ENCODE measurements at places on chromosomes 3 and 15.

DNA sequence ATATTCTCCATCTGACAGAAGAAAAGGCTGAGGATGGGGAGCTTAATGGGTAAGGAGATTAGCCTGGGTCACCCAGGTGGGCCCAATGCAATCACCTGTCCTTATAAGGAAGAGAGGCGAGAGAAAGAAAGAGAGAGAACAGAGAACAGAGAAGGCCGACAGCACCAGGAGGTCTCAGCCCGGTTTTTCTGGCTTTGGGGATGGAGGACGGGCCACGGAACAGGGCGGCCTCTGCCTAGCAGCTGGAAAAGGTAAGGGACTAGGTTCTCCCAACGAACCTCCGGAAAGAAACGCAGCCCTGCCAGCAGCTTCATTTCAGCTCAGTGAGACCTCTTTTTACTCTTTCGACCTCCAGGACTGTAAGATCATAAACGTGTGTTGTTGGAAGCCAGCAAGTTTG lies 196.0 kb upstream of the LYSMD4 start:
- no peak for DNase-seq

GRCh38 chr3:16885593-16886302 lies 993 bp downstream of the PLCL2 start:
- DNase-seq = no peak

DNA sequence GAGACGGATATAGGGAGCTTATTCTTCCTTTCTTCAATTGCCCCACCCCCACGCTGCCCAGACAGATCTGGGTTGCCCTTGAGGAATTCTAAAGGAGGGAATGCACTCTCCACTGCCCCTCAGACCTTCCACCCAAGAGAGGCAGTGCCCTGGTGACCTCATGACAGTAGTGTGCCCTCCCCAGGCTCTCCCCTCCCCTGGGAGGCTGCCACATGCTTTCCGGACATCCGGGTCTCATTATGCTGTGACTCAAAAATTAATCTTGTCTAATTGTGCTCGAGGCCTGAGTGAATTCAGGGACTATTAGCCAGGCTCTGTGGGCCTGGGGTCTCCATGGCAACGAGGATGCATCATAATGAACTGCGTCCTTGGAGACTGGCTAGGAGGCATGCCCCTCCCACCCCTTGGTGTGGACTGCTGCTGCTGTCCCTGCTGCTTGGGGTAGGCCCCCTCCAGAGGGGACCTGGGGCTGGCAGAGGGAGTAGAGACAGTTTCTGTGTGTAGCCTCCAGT lies 20.8 kb downstream of the CORO2B start:
- no peak for DNase-seq

DNA sequence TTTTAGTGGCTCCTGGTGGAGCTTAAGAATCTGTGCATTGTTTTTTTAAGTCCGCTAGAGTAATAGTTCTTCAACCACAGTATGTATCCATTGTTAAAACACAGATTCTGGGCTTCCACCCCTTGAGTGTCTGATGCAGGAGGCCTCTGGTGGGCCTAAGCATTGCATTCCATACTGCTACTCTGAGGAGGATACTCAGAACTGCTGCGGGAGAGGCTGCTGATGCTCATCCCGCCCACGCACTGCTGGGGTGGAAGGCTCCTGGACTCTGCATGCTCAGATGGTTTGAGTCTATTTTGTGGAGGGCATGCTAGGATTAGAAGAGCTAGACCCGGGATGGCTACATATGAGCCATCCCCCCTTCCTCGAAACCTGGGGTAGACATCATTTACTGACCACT lies 74.4 kb downstream of the THSD4 start:
- no peak for DNase-seq

GRCh38 chr3:129185783-129186182 lies 2.1 kb upstream of the CNBP start:
- no peak for DNase-seq

GRCh38 chr3:10474847-10475246 lies 30.5 kb downstream of the ATP2B2 start:
- no peak for DNase-seq

GRCh38 chr3:43906849-43907507 lies 216.2 kb downstream of the ABHD5 start:
- DNase-seq = no peak

DNA sequence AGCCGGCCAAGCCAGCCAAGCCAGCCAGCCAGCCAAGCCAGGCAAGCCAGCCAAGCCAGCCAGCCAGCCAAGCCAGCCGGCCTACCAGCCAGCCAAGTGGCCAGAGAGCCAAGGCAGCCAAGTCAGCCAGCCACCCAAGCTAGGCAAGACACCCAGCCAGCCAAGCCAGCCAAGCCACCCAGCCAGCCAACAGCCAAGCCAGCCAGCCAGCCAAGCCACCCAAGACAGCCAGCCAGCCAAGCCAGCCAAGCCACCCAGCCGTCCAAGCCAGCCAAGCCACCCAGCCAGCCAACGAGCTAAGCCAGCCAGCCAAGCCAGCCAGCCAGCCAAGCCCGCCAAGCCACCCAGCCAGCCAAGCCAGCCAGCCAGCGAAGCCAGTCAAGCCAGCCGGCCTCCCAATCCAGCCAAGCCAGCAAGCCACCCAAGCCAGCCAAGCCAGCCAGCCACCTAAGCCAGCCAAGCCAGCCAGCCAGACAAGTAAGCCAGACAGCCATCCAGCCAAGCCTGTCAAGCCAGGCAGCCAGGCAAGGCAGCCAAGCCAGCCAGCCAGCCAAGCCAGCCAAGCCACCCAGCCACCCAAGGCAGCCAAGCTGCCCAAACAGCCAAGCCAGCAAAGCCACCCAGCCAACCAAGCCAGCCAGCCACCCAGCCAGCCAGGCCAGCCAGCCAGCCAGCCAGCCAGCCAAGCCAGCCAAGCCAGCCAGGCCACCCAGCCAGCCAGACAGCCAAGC lies 200.5 kb downstream of the GOLGA6L6 start:
- DNase-seq = no peak

GRCh38 chr3:86954226-86954625 lies 36.7 kb downstream of the VGLL3 start:
- DNase-seq = no peak

DNA sequence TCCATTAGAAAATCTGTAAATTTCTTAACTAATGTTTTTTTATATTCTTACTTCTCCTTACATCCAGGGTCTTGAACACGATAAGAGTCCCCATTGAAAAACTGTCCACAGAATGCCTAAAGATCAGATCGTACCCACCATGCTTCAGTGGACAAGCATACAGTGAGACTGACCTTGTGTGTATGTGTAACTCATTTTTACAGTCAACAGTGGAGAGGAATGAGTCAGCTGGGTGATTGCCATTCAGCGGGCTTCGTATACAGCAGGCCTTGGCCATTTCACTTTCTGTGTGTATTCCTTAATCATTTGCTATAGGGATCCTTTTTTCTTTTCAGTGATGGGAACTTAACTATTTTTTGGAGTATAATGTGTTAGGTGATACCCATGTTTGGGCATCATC lies 10.6 kb downstream of the PARP14 start:
- no peak for DNase-seq

GRCh38 chr15:75346796-75347221 lies at the start of gene NEIL1:
TSS of gene NEIL1 (plus strand) at chr15:75347039. CDS start at chr15:75348906, 1,867 bp downstream.
- no peak for DNase-seq

DNA sequence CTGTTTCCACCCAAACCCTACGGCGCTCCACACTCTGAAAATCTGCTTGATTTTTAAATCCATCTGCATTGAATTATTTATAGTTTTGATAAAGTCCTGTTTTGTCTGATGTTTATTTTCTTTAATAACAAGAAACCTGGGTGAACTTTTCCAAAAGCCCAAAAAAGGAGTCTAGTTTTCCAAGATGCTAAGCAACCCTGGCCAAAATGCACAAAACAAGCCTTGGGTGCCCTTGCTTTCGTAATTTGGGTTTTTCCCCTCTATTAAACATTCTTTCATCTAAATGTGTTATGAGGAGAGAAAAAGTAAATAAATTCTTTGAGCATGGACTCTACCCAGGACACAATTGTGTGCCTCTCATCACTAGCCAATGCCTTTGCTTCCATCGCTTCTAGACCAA lies 468.9 kb downstream of the MCTP2 start:
- DNase-seq = no peak

- DNase-seq = no peak
These were observed 12.8 kb downstream of the GABRA5 start for GRCh38 chr15:26879706-26880105.

DNA sequence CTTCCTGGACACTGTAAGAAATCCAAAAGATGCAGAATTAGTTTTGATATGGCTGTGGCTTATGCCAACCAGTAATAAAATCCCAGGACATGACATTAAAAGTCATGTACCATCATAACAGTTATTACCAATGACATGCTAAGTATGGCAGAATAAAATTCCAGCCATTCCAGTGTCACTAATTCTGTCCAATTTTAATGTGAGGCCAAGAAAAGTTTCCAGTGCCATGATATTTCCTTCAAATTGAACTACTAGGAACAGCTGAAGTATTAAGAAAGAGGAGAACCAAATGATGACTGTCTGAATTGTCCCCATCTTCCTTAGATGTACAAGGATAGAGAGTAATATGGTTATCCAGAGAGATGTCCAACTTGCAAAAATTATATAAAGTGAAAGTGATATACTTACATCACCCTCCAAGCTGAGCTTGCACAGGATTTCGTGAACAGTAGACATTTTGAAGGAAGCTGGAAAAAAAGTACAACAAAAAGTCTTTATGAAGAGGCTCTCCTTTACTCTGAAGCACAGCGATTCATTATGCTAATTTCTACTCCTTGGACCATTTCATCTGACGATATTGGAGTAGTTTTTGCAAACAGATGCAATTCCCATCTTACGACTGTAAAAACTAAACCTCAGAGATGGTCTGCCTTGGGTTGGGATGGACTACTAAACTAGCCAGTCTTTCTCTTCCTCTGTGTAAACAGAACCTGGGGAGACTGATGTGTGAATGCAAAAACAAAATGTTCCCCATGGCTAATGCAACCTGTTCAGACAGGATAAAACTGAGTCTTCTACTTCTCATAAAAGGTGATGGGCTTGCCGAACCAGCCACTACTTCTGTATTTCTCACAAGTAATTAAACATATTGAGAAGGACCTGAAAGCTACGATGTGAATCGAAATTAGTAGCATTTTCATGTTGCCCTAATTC lies 11.9 kb downstream of the ANXA2 start:
- no peak for DNase-seq

- no peak for DNase-seq
These were observed 93.2 kb downstream of the ITPR1 start for GRCh38 chr3:4586381-4586780.

DNA sequence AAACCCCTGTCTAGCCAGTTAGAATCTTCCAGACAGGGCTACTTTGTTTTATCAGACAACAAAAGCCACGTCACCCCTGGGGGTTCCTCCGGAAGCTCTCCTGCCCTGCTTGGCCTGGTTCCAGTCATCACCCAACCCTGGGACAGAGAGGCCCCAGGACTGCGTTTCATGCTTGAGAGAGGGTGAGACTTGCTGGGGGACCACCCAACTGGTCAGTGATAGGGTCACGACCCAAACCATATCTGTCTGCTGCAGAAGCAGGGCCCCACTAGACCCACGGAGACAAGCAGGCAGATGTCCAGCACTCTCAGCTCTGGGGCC lies 1.2 kb downstream of the NT5DC2 start:
- peak; percentile 32 for DNase-seq

DNA sequence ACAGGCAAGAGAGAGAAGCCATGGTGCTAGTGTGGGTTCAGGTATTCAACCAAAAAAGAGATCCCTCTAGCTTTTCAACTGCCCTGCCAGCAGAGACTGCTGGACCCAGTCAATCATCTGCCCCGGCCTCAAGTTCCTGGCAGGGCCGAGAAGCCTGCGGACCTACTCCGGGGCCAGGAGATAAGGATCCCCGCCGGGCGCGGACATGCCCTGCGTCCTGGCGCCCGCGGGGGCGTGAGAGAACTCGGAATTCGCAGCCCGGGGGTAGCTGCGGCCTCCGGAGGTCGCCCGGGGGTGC lies 821 bp upstream of the MAGI1 start:
- no peak for DNase-seq
